Fibroblast of lung (primary cell): ENCODE measurements at places on chromosomes 7 and 10. TPM values are rescaled to one million over a fixed set of nuclear protein-coding genes. Genes with fewer than 3 reads are reported as not detected.

NPFFR1 gene
- total RNA-seq = under 0.01 TPM in 1 of 2 replicates, not detected in the other

CYP3A7 gene
- 23.9 and 37.8 TPM in 2 replicates for total RNA-seq

RELN gene
- 0.33 and 1.8 TPM in 2 replicates for total RNA-seq

PTPN20 gene
- total RNA-seq = 0.33 and 1.5 TPM in 2 replicates

HMX3 gene
- total RNA-seq = not detected in 2 replicates

PLCE1 gene
- 0.33 and 1.0 TPM in 2 replicates for total RNA-seq

FRA10AC1 gene
- 6.9 and 9.4 TPM in 2 replicates for total RNA-seq

PIK3AP1 gene
- total RNA-seq = 0.17 and 0.26 TPM in 2 replicates

NPTX2 gene
- under 0.01 and 0.26 TPM in 2 replicates for total RNA-seq

GBX1 gene
- not detected in 2 replicates for total RNA-seq

WIPF3 gene
- under 0.01 and 0.33 TPM in 2 replicates for total RNA-seq

GHRHR gene
- total RNA-seq = not detected in 2 replicates

AKR1C8 gene
- not detected in 2 replicates for total RNA-seq

LRRTM3 gene
- not detected in 2 replicates for total RNA-seq

SPDYE5 gene
- not detected in 2 replicates for total RNA-seq

C10orf143 gene
- total RNA-seq = 0.51 and 2.0 TPM in 2 replicates

FFAR4 gene
- total RNA-seq = not detected in 2 replicates

AIFM2 gene
- total RNA-seq = 10.0 and 15.5 TPM in 2 replicates

ADAP1 gene
- 1.0 and 2.3 TPM in 2 replicates for total RNA-seq

HABP2 gene
- not detected in 2 replicates for total RNA-seq

PUS7 gene
- total RNA-seq = 8.8 and 14.9 TPM in 2 replicates

CLDN15 gene
- total RNA-seq = 2.6 and 3.1 TPM in 2 replicates

EN2 gene
- total RNA-seq = under 0.01 TPM in 1 of 2 replicates, not detected in the other

TNPO3 gene
- 55.0 and 73.5 TPM in 2 replicates for total RNA-seq

LIPN gene
- total RNA-seq = not detected in 2 replicates

GPR37 gene
- total RNA-seq = 6.9 and 20.6 TPM in 2 replicates

NPY4R gene
- total RNA-seq = not detected in 2 replicates

SPAM1 gene
- total RNA-seq = not detected in 2 replicates

SEPHS1 gene
- total RNA-seq = 23.9 and 27.4 TPM in 2 replicates

ERVW-1 gene
- not detected in 2 replicates for total RNA-seq

AGR2 gene
- not detected in 2 replicates for total RNA-seq

LAMB4 gene
- under 0.01 and 0.17 TPM in 2 replicates for total RNA-seq

OR2A5 gene
- not detected in 2 replicates for total RNA-seq

GRID1 gene
- total RNA-seq = 0.33 and 0.51 TPM in 2 replicates

FGFR2 gene
- total RNA-seq = under 0.01 and 0.17 TPM in 2 replicates

TMEM229A gene
- not detected in 2 replicates for total RNA-seq

POLR2J2 gene
- 1.5 and 2.1 TPM in 2 replicates for total RNA-seq

HTR5A gene
- not detected in 2 replicates for total RNA-seq

TMEM236 gene
- under 0.01 and 0.17 TPM in 2 replicates for total RNA-seq

CUX1 gene
- 36.0 and 38.1 TPM in 2 replicates for total RNA-seq

BTBD16 gene
- total RNA-seq = not detected in 2 replicates

DRGX gene
- not detected in 2 replicates for total RNA-seq

PAX4 gene
- not detected in 2 replicates for total RNA-seq

ZNF107 gene
- total RNA-seq = 1.0 and 1.7 TPM in 2 replicates

PRLHR gene
- total RNA-seq = not detected in 2 replicates

CAMK1D gene
- total RNA-seq = 1.5 and 2.3 TPM in 2 replicates

GNB2 gene
- 64.5 and 85.2 TPM in 2 replicates for total RNA-seq

SAMD9 gene
- 14.6 and 19.2 TPM in 2 replicates for total RNA-seq

TMEM140 gene
- 13.1 and 29.7 TPM in 2 replicates for total RNA-seq

HOXA13 gene
- total RNA-seq = not detected in 2 replicates

ANXA8 gene
- total RNA-seq = 0.26 TPM in 1 of 2 replicates, not detected in the other

NME8 gene
- not detected in 2 replicates for total RNA-seq
